ENCODE measurements at places on chromosomes 6 and 20.
A peak's percentile ranks its signal among the peaks of the same experiment; 100 is the strongest.

DNA sequence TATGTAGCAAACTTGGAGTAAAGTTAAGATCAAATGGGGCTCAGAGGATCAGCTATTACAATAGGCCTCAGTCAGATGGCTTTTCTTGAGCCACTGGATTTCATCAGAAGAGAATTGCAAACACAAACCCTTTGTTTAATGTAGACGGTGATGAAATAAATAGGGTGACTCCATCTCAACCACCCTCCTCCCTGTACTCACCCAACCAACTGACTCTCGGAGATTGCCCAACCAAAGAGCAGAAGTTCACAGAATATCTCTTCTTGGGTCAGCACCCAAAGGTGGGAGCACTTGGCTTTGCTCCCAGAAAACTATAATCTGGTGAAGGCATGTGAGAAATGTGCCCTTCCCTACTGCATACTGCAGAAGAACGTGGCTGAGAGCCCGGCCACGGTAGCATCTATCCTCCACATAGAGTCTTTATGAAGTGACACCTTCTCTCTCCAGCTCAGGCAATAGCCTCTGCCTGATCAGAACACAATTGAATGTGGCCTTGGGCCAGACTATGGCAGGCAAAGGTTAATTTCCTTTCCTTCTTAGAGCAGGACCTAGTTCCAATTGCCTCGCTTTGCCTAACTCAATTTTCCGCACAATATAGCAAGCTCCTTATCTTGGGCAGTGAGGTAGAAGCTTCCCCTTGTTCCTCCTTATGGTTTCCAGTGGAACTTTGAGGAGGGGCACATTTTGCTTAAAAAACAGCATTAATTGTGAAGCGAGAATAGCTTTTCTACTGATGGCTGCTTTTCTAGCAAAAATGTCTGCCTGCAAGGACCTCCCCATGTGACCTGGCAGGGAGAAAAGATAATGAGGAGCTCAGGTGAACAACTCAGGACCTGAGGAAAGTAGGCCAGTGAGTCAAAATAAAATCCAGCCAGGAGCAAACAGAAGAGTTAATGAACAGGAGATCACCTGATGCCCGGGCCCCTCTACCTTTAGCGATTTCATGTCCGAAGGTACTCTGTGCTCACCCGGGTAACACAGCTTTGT, 79.4 kb downstream of the GFOD1 start:
- no peak for DNase-seq

DNA sequence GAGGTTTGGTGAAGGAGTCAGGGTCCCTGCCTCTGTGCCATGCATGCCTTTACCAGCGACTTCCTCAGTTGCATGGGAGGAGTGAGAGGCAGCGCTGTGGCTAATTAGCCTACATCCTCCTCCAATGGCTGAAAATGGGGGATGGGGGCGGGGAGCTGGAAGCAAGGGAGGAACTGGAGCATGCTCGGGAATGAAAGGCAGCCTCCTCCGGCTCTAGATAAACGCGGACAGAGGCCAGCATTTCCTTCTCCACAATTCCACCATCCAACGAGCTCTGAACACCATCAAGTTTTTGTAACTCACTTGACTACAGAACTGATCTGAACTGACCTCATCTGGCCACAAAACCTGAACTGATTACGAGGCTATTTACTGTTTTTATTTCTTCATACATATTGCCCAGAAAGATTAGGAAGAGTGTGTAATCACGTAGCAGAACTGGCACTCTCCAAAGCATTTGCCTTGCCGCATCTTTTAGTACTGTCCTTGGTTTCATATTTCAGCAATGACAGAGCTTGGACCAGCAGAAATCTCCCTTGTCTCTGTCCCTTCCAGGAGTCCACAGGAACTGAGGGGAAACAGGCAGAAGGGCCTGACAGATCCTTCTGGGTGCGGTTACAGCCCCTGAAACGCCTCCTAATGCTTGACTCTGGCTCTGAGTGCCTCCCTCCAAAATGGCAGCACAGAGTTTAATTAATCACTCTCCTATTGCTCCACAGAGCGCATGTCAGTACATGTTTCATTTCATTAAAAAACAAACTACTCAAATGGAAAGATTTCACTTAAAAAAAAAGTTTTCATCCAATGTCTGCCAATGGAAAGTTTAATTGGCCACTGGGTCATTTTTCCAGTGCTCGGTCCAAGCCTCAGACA, 58.2 kb upstream of the TRAF3IP2 start:
- DNase-seq = no peak

DNA sequence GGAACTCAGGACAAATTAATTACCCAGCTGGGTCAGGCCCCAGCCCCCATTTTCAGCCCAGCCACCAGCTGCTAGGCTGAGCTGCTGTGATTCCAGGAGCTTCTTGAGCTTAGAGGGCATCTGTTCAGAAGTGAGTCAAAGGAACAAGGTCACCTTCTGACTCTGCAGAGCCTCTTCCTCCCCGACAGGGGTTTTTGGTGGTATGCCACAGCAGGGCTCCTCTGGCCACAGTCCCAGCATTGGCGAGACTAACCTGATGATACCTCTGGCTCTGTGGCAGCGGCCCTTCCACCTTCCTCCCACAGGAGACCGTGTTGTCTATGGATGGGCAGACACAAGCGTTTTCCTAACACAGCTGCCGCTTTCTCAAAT, 39.7 kb downstream of the ZC3H12D start:
- DNase-seq = no peak

GRCh38 chr20:1907586-1907985, 12.4 kb downstream of the SIRPA start:
- DNase-seq = no peak

- DNase-seq = no peak
Measured at GRCh38 chr20:56664796-56665195, 35.7 kb downstream of the TFAP2C start.

GRCh38 chr6:154219250-154219649, 137.4 kb downstream of the IPCEF1 start:
- no peak for DNase-seq

DNA sequence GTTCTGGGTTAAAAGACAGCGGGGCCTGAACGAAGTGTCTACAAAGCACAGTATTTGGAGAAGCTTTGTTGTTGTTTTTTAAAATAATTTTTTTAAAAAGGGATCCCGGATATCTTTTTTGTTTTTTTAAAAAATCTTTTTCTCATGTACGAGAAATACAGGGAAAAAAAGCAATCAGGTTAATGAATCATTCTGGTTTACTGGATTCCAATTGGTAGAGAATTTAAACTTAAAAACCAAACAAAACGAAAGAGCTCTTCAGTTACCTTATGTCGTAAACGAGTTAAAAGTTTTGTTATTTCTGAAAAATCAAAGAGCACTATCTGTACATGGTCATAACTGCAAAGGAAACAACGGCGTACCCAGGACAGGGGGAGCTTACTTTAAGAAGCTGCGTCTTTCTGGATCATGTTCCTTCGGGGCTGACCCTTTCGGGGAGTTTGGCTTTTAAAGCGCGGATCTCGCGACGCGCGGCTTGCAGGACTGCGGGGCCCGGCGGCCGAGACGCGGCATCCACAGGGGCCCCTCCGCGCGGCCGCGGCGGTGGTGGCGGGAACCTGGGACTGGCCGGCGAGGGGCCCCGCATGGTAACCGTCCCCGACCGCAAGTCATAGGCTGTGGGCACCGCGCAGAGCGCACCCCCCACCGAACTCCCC, 927 bp downstream of the IL20RA start:
- DNase-seq = no peak

- DNase-seq = peak; percentile 44
Measured at GRCh38 chr6:87182321-87182720, 27.0 kb downstream of the ZNF292 start.

- no peak for DNase-seq
Measured at GRCh38 chr20:53652090-53652858, 58.6 kb upstream of the ZNF217 start.

Measured in activated CD4-positive, alpha-beta T cell treated with anti-CD3 and anti-CD28 coated beads, Interleukin-2, amount 50 U/mL, for 24 hours (primary cell).